Spleen (tissue), 13 donors: ENCODE measurements at places on chromosomes 3 and 15. TPM values are rescaled to one million over a fixed set of nuclear protein-coding genes. Genes with fewer than 3 reads are reported as not detected.
A peak's percentile ranks its signal among the peaks of the same experiment; 100 is the strongest.

GRCh38 chr3:45677033-45677446 is 12.2 kb upstream of the SACM1L start:
- H3K27ac ChIP-seq, result peak overlapping the region; percentile 69
- H3K36me3 ChIP-seq, result peaks cover 8% of the 10 kb centered on the region
- DNase-seq, result peak; percentile 90
- H3K4me1 ChIP-seq, result peaks cover 37% of the 10 kb centered on the region
- H3K4me3 ChIP-seq, result no peak overlapping the region

GRCh38 chr3:26247712-26248111 is 374.9 kb upstream of the LRRC3B start:
- no peak overlapping the region for H3K27ac ChIP-seq
- no peaks in the 10 kb centered on the region for H3K36me3 ChIP-seq
- DNase-seq, result no peak
- H3K4me1 ChIP-seq, result no peaks in the 10 kb centered on the region
- no peaks in the 10 kb centered on the region for H3K27me3 ChIP-seq
- no peak overlapping the region for H3K4me3 ChIP-seq

DNA sequence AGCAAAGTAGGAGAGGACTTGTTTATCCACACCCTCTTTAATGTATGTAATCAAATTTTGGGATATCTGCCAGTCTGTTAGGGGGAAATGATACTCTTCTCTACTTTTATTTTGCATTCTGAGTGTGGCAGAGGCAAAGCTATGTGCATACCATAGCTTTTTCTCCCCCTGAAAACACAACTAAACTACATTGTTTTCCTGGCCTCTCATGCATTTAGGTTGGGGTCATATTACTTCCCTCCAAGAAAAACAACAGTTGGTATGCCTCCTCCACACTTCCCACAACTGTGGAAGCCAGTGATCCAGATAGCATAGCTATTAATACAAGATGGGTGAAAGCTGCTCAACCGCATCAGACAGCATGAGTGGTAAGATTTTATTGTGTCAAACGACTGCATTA is 6.9 kb downstream of the RPL15 start:
- no peak overlapping the region for H3K4me3 ChIP-seq
- H3K36me3 ChIP-seq, result peaks cover 46% of the 10 kb centered on the region

GRCh38 chr3:148601766-148602685 is 95.7 kb upstream of the AGTR1 start:
- no peaks in the 10 kb centered on the region for H3K36me3 ChIP-seq
- H3K27ac ChIP-seq, result no peak overlapping the region
- no peaks in the 10 kb centered on the region for H3K4me1 ChIP-seq
- no peak overlapping the region for H3K4me3 ChIP-seq
- H3K27me3 ChIP-seq, result no peaks in the 10 kb centered on the region

GRCh38 chr3:39849992-39850715 is 40.7 kb downstream of the MYRIP start:
- DNase-seq, result no peak
- peak overlapping the region; percentile 20 for H3K27ac ChIP-seq
- no peak overlapping the region for H3K4me3 ChIP-seq
- H3K4me1 ChIP-seq, result no peaks in the 10 kb centered on the region
- H3K36me3 ChIP-seq, result no peaks in the 10 kb centered on the region

DNA sequence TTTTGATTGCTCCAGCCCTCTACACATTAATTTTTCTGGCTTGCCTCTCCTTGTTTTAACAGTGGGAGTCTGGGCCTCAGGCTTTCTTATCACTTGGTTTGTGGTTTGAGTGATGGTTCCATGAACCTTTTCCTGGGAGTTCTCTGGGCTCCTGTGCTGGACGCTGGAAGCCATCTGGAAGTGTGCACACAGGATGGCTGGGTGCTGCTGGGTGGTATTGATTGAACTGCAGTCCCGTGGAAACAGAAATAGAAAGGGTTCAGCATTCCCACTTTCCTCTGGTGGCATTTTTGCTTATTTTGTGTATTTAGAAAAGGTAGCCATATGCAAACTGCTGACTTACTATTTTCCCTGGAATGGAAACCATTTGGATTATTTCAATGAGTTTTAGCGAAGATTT is 25.6 kb downstream of the MITF start:
- H3K4me3 ChIP-seq, result no peak overlapping the region
- DNase-seq, result no peak
- H3K36me3 ChIP-seq, result no peaks in the 10 kb centered on the region

GRCh38 chr15:73265536-73266153 is 103.1 kb downstream of the HCN4 start:
- H3K4me3 ChIP-seq, result no peak overlapping the region
- no peak for DNase-seq
- H3K4me1 ChIP-seq, result no peaks in the 10 kb centered on the region
- no peaks in the 10 kb centered on the region for H3K36me3 ChIP-seq
- no peaks in the 10 kb centered on the region for H3K27me3 ChIP-seq

DNA sequence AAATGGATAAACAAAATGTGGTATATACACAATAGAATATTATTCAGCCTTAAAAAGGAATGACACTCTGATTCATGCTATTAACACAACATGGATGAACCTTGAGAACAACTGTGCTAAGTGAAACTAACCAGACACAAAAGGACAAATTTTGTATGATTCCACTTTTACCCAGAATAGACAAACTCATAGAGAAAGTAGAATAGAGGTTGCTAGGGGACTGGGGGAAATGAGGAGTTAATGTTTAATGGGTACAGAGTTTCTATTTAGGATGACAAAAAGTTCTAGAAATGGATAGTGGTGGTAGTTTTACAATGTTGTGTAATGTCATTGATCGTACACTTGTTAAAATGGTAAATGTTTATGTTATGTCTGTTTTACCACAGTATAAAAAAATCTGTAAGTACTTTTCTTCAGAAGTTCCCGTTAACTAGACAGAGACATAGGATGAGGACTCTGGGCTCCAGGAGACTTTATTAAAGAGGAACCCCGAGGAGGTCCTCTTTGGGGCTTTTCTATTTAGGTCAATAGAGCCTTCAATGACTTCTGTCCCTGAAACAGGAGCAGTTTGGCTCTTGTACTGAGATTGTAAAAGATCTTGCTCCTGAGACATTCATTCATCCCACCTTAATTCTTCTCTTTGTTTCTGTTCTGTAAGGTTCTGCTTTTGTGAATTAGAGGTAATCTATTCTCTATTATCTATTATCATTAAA is 24.5 kb downstream of the ABHD6 start:
- no peaks in the 10 kb centered on the region for H3K4me1 ChIP-seq
- H3K4me3 ChIP-seq, result no peak overlapping the region
- no peak for DNase-seq

DNA sequence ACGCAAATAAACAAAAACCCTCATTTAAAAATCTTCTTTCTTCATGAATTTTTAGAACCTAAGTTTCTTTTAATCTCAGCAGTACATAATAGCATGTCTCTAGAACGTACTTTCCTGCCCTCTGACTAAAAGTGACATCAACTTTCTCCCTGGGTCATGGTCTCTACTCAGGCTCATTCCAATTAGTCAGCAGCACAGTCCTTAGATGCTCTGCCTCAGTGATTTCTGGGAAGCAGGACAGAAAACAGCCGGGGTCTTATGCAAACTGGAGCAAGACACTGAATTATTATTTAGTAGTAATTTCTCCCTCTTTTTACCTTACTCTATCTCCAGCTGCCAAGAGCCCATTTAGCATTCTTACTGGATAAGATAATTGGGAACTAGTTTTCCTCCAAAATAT is 365.2 kb downstream of the TUSC7 start:
- no peaks in the 10 kb centered on the region for H3K36me3 ChIP-seq
- H3K27me3 ChIP-seq, result no peaks in the 10 kb centered on the region
- no peaks in the 10 kb centered on the region for H3K4me1 ChIP-seq
- H3K4me3 ChIP-seq, result no peak overlapping the region

The TMEM43 gene
- polyA plus RNA-seq, result 18.7 TPM

The IGF1R gene
- polyA plus RNA-seq, result 1.1 TPM

The PLA2G4D gene
- not detected for polyA plus RNA-seq
